ENCODE measurements at places on chromosomes 11 and 22.

- no peak for DNase-seq
These were observed 16.0 kb upstream of the EFCAB6 start for GRCh38 chr22:43827926-43828724.

DNA sequence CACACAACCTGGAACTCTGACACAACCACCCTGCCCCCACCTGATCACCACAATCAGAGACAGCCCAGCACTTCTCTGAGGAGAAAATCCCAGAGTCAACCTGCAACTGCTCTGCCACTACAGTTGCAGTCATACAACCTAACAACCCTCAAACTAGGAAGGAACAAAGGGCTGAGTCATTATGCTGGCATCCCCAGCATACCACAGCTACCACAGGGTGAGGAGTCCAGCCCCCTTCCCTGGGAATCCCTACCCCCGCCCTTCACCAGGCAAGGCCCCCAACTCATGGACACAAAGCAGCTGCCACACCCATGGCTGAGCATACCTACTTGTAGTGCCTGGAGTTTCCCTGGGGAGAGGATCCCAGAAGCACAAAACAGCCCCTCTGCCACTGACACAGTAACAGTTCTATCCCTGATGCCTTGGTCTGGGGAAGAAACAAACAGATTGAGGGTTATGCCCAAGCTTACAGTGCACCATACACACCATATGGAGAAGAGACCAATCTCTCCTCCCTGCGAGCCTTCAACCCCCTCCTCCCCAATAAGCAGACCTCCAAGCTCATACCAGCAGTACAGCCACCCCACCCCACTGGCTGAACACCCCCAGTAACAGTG lies 68.5 kb upstream of the C11orf58 start:
- peak; percentile 23 for DNase-seq

DNA sequence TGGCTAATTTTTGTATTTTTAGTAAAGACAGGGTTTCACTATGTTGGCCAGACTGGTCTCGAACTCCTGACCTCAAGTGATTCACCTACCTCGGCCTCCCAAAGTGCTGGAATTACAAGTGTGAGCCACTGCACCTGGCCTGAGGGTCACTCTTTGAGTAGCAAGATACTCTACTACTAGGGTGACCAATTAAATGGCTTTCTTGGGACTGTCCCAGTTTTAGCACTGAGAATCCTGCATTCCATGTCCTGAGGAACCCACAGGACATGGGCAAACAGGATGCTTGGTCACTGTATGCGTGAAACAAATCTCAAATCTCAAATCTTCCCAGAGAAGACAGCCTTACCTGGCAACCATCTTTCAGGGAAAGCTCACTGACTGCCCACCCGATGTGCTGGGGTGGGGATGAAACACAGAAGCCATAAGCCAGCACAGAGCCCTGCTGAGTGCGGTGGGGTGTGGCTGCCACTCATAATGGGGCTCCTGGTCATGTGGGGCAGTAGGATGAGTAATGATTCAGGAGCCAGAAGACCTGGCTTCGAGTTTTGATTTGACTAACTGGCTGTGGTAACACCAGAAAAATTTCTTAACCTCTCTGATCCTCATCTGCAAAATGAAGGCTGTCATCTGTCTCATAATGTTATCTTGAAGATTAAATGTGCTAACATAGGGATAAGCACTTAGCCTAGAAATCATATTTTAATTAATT lies 11.5 kb downstream of the CLMP start:
- DNase-seq, result peak; percentile 54

DNA sequence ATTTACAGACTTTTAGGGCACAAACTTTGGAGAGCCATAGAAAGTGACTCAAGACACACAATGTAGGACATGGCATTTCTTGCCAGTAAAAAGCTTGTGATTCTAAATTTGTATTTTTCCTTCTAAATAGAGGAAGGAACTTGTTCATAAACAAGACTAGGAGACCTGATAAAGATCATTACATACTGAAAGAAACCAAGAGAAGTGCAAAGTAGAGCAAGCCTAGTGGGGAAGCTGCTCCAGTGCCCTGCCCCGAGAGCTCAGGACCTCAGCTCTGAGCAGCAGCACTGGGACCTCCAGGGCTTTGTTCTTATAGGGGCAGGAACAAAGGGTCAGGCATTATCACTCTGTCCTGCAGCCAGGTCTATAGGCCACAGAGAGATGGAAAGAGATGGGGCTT lies 7.2 kb downstream of the IRAG1 start:
- no peak for DNase-seq

- no peak for DNase-seq
These were observed 160.8 kb upstream of the NECTIN1 start for GRCh38 chr11:119889728-119890280.

- no peak for DNase-seq
These were observed 28.3 kb downstream of the DRD2 start for GRCh38 chr11:113446938-113447337.

GRCh38 chr11:33064866-33065265 lies 25.5 kb downstream of the TCP11L1 start:
- no peak for DNase-seq

DNA sequence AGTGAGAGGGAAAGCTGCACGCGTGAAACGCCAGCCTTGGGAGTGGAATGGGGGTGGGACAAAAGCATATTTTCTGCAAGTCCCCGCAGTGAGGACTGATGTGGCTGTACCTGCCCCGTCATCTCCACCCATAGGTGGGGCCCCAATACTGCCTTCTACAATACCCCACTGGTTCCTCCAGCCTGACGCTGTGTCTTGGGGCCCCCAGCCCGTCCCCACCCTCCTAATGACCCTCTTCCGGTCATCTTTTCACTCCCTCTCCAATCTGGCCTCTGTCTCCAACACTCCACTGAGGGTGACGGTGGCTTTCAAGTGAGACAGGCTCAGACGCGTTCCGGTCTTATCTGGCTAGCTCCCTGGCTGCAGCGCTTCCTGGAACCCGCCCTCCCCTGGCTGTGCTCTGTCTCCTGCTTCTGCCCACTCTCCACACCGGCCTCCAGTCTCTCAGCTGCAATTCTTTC lies 104.2 kb downstream of the MICAL3 start:
- DNase-seq, result peak; percentile 48

GRCh38 chr11:111148121-111148520 lies 97.4 kb upstream of the POU2AF2 start:
- peak; percentile 18 for DNase-seq

DNA sequence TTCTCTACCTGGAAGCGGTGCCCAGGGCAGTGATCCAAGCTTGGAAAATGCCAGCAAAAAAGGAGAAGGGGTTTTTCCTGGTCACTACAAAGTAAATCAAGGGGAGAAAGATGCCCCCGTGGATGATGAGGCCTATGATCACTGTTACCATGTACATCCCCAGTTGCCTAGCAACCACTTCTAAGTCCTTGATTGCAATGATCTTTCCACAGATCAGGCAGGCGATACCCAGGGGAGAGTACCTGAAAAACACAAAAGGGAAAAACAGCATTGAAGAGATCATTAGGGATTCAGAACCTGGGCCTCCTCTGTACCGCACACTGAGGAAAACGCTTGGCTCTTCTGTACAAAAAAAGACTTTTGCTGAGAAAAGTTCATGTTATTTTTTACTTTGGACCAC lies 127.1 kb downstream of the SLC1A2 start:
- DNase-seq, result no peak

- DNase-seq, result peak; percentile 86
These were observed 11.0 kb upstream of the PTPN5 start for GRCh38 chr11:18802381-18803257.

GRCh38 chr22:42217019-42217751 lies 53.3 kb downstream of the TCF20 start:
- no peak for DNase-seq

GRCh38 chr22:37498289-37498909 lies 12.2 kb upstream of the MFNG start:
- DNase-seq, result no peak
